ENCODE measurements at places on chromosomes 3 and 15.

GRCh38 chr3:40725031-40725430, 200.3 kb downstream of the ZNF621 start:
- no peak for DNase-seq

DNA sequence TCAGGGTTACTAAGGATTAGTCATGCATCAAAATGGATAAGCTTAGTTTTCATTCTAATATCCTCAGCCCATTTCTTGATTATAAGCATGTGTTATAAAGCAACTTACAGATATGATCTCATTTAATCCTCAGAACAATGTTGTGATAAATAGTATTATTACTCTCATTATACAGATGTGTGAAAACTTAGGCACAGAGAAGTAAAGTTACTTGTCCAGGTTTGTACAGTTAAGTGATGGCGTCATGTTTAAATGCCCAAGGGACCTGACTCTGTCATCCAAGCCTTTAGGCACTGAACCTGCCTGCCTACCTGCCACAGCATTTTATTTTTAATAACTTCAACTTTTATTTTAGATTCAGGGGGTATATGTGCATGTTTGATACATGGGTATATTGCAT, 472.9 kb upstream of the SEMA6D start:
- no peak for DNase-seq

- DNase-seq = no peak
Measured at GRCh38 chr3:59526999-59527398, 477.2 kb upstream of the CFAP20DC start.

- no peak for DNase-seq
Measured at GRCh38 chr15:69758291-69758771, 305.7 kb downstream of the RPLP1 start.

Measured in inflammatory macrophage treated with lipopolysaccharide for 1 hour (primary cell).